Esophagus mucosa (tissue), 1 donor: ENCODE measurements at places on chromosomes 1 and 21.

GRCh38 chr21:20024741-20025140 lies 973.5 kb upstream of the NCAM2 start:
- no peak for ATAC-seq

GRCh38 chr1:5287178-5288150 lies 633.1 kb downstream of the AJAP1 start:
- no peak for ATAC-seq

- no peak for ATAC-seq
Observed at GRCh38 chr1:7253118-7253480, 467.8 kb downstream of the CAMTA1 start.

GRCh38 chr1:37478890-37479254 lies 4.5 kb downstream of the ZC3H12A start:
- ATAC-seq: no peak

- ATAC-seq: no peak
Observed at GRCh38 chr1:204735042-204735441, 49.5 kb upstream of the LRRN2 start.

GRCh38 chr21:41725421-41726031 lies 41.3 kb downstream of the RIPK4 start:
- no peak for ATAC-seq

- ATAC-seq: no peak
Observed at GRCh38 chr1:214670098-214670497, 67.1 kb downstream of the CENPF start.

GRCh38 chr1:200873671-200874397 lies 1.1 kb downstream of the GPR25 start:
- peak; percentile 6 for ATAC-seq

GRCh38 chr1:151255381-151255780 lies 847 bp downstream of the PSMD4 start:
- no peak for ATAC-seq

GRCh38 chr1:1305300-1306069 lies 2.2 kb downstream of the ACAP3 start:
- peak; percentile 51 for ATAC-seq

GRCh38 chr1:11670747-11671146 lies 6.7 kb downstream of the FBXO6 start:
- no peak for ATAC-seq

GRCh38 chr1:50497007-50497406 lies 73.8 kb upstream of the DMRTA2 start:
- ATAC-seq: no peak

DNA sequence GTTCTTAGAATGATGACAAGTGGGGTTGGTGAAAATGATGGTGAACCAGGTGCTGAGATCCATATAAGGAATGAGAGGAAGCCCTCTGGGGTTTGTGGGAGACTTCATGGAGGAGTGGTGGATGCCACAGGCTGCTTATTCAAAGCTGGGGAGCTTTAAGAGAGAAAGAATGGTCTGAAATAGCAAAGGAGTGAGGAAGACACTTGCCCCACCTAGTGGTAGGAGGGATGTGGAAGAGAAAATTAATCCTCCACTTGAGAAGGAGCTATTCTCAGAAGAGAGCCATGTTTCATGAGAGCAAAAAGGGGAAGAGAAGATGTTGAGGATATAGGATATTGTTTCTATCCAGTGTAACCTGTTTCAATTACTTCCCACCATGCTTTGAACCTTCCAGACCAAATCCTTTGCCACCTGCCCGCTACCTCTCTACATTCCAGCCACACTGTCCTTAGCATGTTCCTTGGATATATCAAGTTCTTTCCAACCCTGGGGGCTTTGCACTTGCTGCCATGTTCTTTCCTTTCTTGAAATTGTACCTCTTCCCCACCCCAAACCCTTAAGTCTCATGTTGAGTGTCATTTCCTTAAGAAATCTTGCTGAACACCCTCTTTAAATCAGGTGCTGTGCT lies 19.6 kb upstream of the ZNF648 start:
- ATAC-seq: peak; percentile 23

GRCh38 chr1:30332116-30333094 lies 391.0 kb downstream of the MATN1 start:
- no peak for ATAC-seq

- ATAC-seq: no peak
Observed at GRCh38 chr21:38333301-38334272, 76.8 kb downstream of the KCNJ15 start.

DNA sequence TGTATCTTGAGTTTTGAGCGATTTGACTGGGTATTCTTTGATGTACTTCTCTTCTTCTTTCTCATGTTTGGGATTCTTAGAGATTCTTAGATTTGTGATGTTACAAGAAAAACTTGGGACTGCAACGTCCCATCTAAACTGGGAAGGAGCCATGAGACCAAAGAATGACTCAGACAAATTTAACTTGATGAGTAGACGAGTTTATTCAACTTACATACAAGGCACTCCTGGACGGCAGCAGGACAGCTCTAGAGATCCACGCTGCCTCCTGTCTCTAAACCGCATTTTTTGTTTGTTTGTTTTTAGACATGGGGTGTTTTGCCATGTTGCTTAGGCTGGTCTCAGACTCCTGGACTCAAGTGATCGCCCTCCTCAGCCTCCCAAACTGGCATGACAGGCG lies 137.1 kb downstream of the PIK3R3 start:
- ATAC-seq: no peak

DNA sequence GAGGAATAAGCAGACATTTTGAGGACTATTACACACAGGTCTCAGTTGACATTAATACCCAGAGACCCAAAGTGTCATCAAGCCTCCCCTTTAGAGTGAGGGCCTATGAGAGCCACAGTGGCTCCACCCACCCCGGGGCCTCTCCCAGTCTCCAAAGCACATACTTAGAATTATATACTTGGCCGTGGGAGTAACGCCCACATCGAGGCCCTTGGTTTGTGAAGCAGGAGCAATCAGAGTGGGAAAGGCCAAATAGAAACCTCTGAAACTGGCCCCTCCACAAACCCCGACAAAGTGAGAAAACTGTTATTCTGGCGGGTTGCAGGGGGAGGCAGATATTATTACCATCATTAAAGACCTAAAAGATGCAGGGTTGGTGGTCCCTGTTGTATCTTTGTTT lies 7.0 kb upstream of the DESI2 start:
- ATAC-seq: no peak

DNA sequence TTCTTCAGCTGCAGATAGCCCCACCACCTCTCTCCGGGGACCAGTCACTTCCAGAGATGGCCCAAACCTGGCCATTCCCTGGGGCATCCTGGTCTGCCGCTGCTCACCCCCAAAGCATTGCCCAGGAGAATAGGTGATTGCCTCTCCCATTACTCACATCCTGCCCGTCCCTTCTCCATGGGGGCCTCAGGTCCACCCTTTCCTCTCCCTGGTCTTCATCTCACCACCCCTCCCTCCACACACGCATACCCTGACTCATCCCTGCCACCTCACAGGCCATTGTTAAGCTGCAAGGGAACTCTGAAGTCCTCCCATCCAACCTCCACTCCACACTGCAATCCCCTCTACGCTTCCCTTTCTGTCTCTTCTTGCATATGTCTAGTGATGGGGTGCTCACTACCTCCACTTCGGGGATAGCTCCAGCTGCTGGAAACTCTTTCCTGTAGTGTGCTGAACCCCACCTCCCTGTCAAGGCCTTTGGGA lies at the start of gene PLEKHG5:
PLEKHG5 (minus strand) TSS at position 188 of the 483 bp plus-strand sequence. CDS start 14,096 bp downstream, outside the sequence.
- ATAC-seq: peak; percentile 44

DNA sequence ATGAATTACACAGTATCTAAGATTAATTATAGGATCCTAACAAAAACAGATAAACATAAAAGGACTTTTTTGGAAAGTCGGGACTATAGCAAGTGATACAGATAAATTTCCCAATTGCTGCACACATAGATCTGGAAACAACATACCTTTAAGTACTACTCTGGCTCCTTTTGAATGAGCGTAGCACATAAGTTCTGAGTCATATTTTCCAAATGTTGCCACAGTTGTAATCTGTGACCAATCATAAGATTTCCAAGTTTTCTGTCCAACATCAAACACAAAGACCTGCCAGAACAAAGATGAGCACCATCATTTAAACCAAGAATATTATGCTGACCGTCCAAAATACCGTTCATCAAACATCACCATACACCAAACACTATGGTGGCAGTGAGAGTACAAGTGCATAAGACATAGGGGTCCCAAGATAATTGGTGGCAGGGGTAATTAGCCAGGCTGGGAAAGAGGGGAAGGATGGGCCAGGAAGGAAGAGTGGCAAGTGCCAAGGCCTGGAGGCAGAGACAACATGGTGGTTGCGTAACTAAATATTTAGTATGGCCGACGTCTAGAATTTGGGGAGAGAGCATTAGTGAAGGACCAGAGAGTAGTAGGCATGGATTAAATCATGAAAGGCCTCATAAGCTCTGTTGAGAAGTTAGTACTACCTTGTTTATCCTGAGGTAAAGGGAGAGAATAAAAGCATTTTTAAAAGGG lies 3.6 kb downstream of the CTBS start:
- ATAC-seq: no peak

DNA sequence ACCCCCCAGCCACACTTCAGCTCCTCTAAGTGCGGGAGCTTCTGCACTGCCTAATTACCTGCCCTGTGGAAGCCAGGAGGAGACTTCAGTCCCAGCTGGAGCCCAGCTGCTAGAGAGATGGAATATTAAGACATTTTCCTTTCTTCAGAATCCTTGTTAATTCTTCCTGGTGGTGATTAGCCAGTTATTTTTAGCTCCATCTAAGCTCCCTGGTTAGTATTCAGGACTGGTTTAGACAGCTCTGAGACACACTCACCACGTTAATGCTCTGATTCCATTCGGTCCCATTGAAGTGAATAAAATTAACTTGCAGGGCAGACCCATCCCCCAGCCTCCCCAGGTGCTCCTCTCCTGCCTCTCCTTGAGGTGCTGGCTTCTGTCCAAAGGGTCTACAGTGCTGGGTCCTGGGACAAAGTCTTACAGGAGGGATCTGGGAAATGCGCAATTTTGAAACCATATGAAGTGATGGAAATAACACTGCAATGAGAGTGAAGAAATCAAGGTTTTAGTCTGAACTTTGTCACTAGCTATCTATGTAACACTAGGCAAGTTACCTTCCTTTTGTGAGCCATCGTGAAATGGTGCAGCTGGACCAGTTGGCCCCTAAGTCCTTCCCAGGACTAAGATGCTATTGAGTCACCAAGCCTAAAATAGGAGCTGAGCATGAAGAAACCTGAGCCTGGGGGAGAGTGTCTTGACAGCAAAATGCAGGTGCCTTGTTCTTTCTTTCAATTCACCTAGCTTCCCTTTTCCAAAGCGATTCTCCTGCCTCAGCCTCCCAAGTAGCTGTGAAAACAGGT lies 117.4 kb upstream of the ATP1A1 start:
- peak; percentile 80 for ATAC-seq

GRCh38 chr1:115331558-115332331 lies 6.3 kb downstream of the NGF start:
- no peak for ATAC-seq

DNA sequence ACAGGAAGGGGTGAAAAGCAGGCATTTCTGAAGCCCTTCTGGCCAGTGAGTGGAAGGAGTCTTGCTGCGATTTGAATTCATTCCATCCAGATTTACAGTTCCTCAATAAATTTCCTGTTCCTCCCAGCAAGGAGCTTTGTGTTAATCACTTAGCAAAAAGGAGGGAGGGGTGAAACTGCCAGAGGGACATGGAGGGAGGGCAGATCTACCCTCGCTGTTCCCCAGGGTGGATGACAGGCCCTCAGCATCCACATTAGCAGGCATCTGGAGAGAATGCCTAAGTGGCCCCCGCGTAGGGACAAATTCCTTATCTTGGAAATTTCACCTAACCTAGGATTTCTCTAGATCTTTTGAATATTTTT lies 1.2 kb downstream of the ETV3 start:
- ATAC-seq: no peak

DNA sequence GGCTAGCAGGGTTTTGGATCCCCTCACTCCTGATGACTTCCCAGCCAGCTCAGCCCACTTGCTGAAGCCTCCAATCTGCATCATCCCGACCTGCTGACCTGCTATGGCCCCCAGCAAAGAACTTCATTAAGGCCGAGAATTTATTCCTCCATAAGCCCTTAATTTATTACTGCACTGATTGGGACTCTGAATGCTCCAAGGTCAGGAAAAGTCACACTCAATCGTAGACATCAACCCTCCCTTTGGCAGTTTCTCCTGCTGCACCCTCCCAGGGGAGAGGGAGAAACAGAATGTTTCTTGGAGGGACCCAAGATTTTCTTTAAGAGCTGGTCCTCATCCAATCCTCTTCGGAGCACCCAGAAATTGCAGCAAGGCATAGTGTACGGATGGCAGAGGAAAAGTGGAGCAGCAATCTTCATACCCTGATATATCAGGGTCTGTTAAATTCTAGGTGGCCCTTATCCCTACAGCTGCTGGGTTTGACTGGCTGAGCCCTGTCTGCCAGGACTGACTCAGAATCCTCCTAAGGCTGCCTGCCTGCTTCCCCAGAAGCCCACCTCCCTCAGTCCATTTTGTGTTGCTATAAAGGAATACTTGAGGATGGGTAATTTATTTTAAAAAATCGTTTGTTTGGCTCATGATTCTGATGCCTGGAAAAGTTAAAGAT lies 62.2 kb downstream of the DMAP1 start:
- ATAC-seq: no peak

DNA sequence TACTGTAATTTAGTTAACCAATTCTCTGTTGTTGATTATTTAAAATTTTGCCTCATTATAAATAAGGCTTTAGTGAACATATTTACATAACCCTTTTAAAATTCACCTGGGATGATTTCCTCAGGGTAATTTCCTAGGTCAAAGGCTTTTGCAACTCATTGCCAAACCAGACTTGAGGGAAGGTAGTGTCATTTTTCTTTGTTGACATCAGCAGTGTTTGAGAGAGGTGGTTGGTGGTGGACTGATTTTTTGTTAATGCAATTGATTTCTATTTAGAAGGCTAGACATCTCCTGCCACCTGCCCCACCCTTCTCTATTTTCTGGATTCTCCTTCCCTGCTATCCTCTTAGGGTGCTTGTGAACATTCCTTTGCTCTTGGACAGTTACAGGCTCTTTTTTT lies 116.8 kb downstream of the HHAT start:
- ATAC-seq: no peak

DNA sequence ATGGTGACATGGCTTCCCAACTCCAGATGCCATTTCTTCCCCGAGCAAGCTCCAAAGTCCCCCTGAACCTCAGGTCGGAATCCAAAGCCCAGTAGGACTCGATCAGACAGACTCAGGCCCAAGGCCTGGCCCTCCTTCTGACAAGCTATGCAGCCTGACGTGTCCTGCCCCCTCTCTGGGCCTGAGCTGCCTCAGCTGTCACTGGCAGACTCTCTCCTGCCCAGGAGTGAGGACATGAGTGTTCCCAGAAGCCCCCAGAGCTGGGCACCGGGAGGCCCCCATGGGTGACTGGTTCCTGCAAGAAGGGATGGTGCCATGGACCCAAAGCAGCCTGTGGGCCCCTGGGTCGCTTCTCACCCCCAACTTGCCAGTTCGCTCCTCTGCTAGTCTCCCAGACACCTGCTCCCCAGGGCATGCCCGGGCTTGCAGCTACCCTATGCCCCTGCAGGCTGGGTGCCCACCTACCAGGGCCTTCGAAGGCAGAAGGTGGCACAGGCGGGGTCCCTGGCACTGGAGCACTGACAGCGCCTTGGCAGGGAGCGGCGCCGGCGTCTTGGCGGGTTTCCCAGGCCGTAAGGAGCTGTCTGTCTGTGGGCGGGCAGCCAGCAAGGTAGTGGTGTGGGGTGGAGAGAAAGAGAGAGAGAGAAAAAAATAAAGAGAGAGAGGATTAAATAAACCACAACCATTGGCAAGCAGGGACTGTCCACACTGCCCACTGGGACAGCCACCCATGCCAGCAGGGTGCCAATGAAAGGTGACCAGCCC lies 2.3 kb downstream of the EDN2 start:
- peak; percentile 57 for ATAC-seq

GRCh38 chr1:199741586-199741985 lies 285.9 kb upstream of the NR5A2 start:
- ATAC-seq: no peak
